ENCODE measurements at places on chromosomes 12 and 14.

- DNase-seq = no peak
Observed at GRCh38 chr12:1281683-1282366, 290.8 kb downstream of the ERC1 start.

DNA sequence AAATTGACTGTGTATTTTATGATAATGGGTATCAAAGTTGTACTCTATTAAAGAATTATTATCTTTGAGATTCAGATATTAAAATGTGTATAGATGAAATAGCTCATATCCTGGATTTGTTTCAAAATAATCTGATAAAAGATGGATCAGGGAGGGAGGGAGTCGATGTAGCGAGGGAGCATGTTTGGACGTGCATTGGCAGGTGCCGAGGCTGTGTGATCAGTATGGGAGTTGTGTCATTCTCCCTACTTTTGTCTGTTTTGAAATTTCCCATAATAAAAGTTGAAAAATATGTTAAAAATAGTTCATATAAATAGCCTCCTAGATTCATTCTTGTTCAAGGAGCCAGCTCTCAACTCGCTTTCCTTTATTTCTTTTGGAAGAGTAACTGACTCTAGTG is 171.6 kb upstream of the HIF1A start:
- no peak for DNase-seq

DNA sequence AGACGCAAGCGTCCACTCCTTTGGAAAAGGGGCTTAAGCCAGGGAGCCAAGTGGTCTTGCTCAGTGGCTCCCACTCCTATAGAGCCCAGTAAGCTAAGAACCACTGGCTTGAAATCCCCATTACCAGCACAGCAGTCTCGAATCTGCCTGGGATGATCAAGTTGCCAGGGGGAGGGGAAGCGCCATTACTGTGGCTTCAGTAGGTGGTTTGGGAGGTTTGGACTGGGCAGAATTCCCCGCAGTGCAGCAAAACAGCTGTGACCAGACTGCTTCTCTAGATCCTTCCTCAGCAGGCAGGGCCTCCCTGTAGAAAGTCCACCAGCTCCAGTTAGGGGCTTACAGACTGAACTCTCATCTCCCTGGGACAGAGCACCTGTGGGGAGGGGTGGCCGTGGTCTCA is 115.4 kb downstream of the TMEM117 start:
- DNase-seq = no peak

- no peak for DNase-seq
Observed at GRCh38 chr12:9365296-9365695, 157.1 kb upstream of the PZP start.

GRCh38 chr12:30166006-30166795 is 382.5 kb upstream of the TMTC1 start:
- DNase-seq = no peak

GRCh38 chr14:55059333-55059732 is 7.9 kb downstream of the MAPK1IP1L start:
- DNase-seq = no peak

GRCh38 chr14:49303946-49304516 is 282.1 kb downstream of the RPS29 start:
- no peak for DNase-seq

DNA sequence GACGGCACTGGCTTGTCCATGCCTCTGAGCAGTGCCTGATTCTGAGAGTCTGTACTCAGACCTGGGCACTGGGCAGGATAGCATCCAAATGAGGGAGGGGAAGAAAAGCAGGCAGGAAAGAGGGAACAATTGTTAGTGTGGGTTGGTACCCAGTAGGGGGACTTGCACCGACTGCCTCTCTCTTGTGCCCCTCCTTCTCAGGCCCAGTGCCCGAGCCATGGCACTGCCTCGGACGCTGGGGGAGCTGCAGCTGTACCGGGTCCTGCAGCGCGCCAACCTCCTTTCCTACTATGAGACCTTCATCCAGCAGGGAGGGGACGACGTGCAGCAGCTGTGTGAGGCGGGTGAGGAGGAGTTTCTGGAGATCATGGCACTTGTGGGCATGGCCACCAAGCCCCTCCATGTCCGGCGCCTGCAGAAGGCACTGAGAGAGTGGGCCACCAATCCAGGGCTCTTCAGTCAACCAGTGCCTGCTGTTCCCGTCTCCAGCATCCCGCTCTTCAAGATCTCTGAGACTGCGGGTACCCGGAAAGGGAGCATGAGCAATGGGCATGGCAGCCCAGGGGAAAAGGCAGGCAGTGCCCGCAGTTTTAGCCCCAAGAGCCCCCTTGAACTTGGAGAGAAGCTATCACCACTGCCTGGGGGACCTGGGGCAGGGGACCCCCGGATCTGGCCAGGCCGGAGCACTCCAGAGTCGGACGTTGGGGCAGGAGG is 2.2 kb downstream of the NAB2 start:
- no peak for DNase-seq

DNA sequence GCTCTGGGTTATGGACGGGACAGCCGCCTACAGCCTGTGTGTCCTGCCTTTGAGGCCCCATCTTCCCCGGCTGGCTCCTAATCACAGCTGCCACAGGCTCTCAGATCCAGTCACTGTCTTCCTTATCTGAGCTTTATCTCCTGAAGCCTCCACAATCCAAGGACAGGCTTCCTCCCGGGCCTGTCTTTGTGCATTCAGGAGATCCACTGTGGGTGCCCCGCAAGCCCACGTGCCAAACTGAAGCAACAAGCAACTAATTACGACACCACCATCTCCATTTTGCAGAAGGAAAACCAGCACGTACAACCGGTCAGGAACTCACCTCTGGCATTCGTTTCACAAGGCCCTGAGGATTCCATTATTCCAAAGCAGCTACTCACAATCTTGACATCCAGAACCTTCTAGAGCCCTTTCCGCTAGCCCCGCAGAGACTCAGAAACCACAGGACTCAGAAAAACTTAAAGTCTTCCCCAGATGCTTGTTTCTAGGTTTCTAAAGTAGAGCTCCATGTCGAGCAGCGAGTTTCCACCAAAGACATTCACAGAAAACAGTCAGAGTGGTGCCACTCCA is 14.0 kb downstream of the SYNE3 start:
- no peak for DNase-seq

DNA sequence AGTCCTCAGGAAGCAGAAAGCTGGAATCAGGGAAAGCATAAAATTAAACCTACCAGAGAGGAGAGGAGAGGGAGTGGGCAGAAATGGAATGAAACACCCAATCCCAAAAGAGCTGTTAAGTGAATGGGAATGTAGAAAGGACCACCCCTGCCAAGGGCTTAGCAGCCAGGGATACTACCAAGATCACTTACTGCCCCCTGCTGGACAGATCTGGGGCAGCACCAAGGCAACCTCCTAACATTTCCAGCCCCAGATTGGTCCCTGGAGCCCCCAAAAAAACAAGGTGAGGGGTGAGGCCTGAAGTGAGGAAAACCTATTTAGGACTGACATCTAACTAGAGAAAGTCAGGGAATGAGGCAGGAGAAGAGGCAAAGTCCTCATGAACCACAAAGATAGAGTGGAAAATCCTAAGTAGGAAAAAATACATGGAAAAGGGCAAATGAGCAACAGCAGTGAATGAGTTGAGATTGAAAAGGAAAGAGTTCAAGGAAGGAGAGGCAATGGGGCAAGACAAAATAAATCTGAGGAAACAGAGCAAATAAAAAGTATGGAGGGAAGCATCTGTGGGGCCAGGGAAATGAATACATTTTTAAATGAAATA is 11.2 kb upstream of the FKBP11 start:
- DNase-seq = peak; percentile 72

DNA sequence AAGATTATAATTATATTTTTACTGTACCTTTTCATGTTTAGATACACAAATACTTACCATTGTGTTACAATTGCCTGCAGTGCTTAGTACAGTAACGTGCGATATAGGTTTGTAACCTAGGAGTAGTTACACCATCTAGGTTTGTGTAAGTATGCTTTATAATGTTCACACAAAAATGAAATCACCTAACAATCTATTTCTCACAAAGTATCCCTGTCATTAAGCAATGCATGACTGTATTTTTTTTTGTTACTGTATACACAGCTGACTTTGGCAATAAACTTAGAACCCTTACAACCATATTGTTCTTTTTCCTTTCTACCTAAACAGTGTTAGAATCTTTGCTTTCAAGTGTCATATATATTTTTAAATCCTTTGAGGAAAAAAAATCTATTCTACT is 303.0 kb upstream of the E2F7 start:
- no peak for DNase-seq

DNA sequence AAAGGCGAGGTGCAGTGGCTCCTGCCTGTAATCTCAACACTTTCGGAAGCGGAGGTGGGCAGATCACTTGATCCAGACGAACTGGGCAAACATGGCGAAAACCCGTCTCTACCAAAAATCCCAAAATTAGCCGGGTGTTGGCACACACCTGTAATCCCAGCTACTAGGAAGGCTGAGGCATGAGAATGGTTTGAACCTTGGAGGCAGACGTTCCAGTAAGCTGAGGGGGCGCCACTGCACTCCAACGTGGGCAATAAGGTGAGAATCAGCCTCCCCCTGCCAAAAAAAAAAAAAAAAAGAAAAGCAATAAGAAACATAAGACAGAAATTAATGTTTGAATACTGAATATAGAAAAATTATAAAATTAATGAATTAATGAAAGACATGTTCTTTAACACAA is 928.7 kb downstream of the LRFN5 start:
- DNase-seq = no peak

GRCh38 chr12:54680374-54680773 is 32.2 kb upstream of the DCD start:
- peak; percentile 12 for DNase-seq

DNA sequence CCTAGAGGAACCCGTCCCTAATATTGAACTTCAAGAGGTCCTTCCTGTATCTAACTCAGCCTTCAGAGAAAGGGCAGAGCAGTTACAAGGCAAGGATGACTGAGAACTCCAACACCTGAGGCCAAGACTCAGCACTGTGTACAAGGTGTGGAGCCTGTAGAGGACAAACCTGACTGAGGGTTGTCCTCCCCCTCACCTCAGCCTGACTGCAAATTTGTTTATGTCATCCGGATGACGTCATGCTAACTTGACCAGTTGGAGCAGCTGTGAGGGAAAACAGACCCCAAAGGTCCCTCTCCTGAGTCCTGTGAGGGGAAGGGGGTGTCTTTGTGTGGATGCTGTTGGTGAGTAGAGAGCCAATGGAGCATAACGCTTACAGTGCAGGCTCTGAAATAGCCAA is 4.3 kb downstream of the CRACR2A start:
- DNase-seq = no peak

- DNase-seq = no peak
Observed at GRCh38 chr14:79702197-79702596, 509.1 kb downstream of the DIO2 start.

DNA sequence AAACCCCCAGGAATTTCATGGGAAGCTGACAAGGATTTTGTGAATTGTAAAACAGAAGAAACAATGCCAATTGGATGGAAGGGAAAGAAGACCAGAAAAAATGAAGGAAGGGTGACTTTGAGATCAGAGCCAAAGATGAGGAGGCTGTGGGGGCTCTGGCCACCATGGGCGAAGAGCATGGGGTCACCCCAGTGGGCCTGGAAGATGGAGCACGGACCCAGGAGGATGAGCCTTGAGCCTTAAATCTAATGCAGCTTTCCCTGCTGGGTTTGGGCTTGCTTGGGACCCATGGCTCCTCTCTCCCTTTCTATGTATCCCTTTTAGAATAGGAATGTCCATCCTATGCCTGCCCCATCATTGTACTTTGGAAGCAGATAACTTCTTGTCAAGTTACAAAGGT is 322.2 kb downstream of the TMEM121 start:
- DNase-seq = no peak

GRCh38 chr12:54173066-54173726 is 15.6 kb downstream of the SMUG1 start:
- DNase-seq = peak; percentile 23

All from activated T-cell treated with anti-CD3 and anti-CD28 coated beads for 48 hours (primary cell).